ENCODE measurements at places on chromosomes 16 and 17. TPM values are rescaled to one million over a fixed set of nuclear protein-coding genes. Genes with fewer than 3 reads are reported as not detected.

The HS3ST3A1 gene
- 15.5 TPM for total RNA-seq

The TMEM94 gene
- 28.5 TPM for total RNA-seq

The CSH1 gene
- total RNA-seq: not detected

The OSGIN1 gene
- total RNA-seq: 3.2 TPM

The GPS2 gene
- 34.1 TPM for total RNA-seq

The ETV4 gene
- total RNA-seq: 4.7 TPM

The NPW gene
- 1.3 TPM for total RNA-seq

The TBC1D3H gene
- not detected for total RNA-seq

The TNFRSF13B gene
- total RNA-seq: not detected

The NOD2 gene
- not detected for total RNA-seq

The CD300C gene
- total RNA-seq: not detected

Data from fibroblast of villous mesenchyme (primary cell).